ENCODE measurements at places on chromosomes 6 and 20.

GRCh38 chr6:143734641-143735063 is 56.9 kb downstream of the PHACTR2 start:
- no peak for DNase-seq

- no peak for DNase-seq
Observed at GRCh38 chr6:75505424-75505823, 11.8 kb upstream of the FILIP1 start.

DNA sequence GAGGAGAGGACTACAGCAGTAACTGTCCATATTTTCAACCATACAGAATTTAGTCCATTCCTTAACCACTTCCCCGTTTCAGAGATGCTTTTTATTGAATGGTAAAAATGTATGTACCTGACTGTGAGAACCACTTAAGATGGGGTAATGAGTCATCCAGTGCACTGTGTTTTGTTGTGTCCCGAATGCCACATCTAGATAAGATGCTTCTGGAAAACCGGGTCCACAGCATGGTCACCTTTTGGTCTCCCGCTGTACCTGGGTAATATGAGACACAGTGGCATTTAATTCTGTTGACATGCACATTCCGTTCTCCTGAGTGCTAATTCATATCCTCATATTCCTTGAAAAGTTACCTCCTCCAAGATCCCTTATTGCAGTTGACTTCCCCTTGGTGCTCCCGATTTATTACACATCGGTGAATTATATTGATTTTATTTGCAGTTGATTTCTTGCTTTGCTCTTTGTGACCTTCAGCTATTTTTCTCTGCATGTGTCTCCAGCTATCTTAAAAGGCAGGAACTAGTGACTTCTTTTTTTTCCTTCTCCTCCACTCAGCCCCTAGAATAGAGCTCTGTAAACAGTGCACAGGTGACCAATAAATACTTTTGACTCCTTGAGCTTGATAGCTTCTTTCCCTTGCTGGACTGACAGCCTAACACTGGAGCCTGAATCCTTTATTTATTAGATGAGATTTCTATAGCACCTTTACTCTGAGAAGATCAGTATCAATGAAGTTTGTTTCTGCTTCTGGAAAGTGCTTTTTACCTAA is 314.6 kb downstream of the ZFAND3 start:
- no peak for DNase-seq

- no peak for DNase-seq
Observed at GRCh38 chr6:89413006-89413400, 930 bp upstream of the RRAGD start.

DNA sequence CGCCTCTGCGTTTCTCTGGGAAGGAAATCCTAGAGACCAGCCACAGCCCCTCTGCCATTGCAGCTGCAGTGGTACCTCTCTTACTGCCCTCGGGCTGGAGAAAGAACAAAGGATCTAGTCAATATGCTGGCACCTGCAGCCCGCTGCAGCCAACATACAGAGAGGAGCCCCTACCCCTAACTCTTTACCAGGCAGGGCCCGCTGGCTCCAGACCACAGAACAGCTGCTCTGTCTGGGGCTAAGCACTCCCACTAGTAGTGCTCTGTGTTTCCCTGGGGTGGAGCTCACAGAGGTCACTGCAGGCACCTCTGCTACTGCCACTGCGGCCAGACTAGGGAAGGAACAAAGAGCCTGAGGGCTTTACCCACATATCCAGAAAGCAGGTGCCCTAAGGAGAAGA is 93.8 kb upstream of the IMPG1 start:
- no peak for DNase-seq

DNA sequence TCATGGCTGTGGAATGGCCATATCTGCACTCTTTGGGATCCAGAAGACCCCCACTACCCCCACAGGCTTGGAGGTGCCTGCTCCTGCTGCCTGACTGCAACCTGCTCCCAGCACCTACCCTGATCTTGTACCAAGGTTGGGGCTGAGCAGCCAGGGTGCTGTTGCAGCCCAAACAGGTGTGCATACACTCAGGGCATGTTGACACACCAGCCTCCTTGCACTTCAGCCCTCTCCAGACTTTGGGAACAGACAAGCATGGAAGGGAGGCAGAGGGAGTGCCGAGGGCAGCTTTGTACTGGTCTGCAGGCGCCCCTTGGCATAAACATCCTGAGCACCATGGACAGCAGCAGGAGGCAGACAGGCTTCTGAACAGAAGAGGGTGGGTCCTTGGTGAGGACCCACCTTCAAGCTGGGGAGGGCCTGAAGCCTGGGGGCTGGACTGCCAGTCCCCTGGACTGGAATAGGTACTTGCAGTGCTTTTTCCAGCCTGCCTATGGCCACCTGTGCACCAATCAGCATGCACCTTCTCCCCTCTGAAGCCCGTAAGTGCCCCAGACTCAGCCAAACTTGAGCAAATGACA is 1675.8 kb downstream of the HACE1 start:
- DNase-seq: no peak

All from fibroblast of skin of left biceps (primary cell).